ENCODE measurements at places on chromosomes 6 and 20.

DNA sequence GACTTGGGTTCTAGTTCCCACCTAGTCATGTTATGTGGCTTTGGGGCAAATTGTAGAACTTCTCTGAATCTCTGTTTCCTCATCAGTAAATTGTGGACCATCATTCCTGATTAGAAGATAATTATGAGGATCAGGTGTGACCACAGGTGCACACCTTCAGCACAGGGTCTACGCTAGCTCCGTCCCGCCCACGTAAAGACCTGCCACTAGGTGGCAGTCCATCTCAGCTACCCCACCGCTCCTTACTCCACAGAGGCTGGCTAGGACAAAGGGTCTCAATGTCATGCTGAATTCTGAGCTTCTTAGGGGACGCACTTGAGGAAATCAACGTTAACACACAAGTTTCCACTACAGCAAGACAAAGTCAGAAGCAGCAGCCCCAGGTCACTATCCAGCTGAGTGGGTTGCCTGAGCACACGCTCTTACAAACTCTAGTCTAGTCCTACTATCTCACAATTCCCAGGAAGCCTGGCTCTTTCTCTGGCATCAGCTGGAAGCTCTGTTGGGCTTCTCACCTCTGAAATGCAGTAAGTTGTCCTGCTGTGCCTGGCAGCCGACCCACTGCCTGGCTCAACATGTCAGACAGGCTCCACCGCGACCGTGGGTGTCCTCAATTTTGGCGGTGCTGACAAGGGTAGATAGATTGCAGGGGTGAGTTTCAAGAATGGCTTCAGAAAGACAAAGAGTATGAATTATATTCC lies 2.0 kb upstream of the PLCG1 start:
- DNase-seq = peak; percentile 27

DNA sequence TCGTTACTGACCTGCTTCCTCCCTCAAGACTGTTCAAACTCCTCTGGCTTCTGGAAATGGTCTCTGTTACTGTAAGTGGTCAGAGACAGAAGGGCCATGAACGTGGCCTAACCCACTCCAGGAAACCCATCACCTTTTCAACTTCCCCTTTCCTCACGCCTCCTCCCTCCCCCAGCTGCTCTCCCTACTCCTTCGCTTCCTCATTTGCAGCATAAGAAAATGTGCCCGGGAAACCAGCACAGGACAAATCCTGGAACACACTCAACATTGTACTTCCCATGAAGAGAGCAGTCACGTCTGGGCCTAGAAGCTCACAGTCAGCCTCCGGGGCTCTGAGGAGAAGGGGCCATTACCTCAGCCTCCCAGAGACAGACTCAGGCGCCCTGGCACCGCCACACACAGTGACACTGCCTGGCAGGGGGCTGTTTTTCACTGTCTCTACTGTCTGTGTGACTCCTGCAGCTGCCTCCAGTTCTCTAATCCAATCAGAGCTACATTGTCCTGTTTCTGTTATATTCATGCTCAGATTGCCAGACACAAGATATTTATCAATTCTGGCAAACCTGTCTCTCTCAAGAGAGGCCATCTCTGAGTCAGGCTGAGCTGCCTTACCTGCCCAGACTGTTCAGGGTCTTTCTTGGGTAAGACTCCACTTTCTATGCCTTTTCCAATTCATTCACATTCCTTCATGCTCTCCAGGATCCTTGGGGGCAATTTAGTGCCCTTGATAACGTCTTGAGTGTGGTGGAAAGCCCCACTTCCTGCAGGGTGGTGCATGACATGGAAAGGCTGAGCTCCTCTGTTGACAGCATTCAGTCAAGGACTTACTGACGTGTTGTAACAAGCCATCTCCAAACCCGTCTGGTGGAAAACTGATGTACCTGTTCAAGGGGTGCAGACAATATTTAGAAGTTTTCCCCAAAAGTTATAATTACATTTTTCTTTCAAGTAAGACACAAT lies 242.2 kb downstream of the HIVEP2 start:
- no peak for DNase-seq

DNA sequence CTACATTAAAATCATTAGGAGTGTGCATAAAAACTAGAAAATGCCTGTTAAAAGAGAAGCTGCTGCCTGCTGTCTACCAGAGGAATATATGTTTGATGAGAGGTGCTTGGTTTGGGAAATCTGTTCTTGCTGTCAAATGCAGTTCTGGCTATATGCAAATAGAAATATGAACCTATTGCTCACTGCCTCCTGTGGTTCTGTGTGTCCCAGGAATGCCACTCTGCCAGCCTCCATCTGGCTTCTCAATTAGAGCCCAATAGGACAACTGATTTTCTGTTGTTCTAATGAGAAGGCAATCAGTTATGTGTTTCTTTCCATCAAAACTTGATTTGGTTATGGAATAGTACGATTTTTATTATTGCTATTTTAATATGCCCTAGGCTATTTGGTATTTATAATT lies 759.7 kb downstream of the HDGFL1 start:
- DNase-seq = no peak

DNA sequence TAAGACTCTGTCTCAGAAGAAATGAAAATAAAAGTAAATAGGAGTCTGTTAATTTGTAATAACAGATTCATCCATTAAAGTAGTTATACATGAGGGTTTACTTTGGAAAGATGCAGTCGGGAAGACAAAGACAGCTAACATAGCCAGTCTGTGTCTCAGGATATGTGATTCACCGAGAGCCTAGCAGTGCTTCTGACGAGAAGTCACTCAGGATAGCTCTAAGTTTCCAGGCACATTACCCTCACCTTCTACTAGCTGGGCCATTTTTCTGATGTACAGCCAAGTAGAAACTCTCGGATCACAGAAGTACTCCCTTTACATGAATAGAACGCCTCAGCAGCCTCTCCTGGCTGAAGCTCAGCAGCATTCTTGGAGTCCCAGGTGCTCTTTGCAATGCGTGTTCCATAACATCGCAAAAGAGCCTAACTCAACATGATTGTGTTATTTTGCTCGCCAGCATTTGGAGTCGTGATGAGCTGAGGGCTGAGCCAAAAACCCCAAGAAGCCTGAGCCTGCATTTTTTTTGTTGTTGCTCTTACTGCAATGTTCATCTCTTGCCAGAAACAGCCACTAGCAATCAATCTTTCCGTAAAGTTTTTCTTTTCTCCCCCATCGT lies 22.4 kb upstream of the TASP1 start:
- no peak for DNase-seq

GRCh38 chr6:133184798-133185372 lies 56.3 kb upstream of the EYA4 start:
- no peak for DNase-seq

DNA sequence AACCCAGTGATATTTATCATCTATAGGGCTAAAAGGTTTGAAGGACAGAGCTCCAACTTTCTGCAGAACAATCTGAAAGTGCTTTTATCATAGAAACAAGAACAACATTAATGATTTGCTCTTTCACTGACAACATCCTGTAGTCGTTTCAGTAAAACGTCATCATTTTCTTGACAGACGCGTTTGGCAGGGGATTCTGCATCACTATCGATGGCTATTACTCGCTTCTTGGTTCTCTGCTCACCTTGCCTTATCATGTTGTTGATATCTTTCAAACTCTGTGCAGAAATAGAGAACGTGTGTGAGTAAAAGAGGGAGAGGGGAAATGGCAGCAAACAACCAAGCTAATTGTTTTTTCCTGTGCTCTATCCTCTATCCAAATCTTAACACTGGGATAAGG lies 47.1 kb upstream of the SAMHD1 start:
- DNase-seq = no peak

DNA sequence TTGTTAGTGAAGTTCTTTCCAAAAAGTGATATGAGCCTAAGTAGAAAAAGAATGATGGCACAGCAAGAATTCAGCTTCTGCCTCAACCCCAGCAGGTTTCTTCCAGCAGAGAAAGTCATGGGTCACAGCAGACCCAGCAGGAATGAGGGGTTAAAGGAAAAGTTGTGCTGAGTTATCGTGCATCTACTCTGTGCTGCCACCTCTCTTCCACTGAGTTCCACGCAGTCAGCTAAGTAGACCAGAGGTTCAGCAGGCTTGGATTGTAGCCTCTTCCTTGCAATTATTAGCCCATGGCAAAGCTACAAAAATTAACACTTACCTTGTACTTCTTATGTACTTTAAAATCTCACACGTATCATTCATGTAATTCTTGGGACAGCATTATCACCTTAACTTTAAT lies 510.8 kb downstream of the PTPRT start:
- DNase-seq = no peak

DNA sequence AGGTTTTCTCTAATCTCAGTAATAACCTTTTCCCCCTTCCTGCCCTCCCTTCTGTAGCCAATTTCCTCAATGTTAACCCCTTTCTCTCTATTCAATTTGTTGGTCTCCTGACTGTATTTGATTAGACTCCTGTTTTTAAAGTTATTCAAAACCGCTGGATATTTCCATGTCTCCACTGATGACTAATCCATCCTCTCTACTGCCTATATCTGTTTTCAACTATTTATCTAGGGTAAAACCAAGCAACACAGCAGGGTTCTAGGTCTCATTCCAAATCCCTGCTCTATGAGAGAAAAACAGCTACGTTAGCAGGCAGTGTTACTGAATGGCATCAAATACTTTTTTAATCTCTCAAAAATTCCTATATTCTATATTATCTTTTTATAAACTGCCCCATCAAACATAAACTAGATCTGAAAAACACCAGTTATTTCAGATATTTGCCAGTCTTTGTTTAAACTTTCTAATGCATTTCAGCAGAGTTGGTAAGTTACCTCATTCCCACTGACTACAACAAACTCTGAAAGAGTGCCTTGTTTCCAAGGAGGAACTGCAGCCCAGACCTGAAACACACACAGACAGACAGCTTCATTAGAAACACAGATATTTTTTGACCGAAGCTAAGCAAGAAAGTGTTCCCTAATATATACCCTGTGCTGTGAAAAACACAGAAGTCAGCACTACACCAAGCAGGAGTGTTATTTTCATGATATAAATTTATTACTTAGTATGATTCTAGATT lies 8.2 kb downstream of the RTN4IP1 start:
- DNase-seq = no peak

DNA sequence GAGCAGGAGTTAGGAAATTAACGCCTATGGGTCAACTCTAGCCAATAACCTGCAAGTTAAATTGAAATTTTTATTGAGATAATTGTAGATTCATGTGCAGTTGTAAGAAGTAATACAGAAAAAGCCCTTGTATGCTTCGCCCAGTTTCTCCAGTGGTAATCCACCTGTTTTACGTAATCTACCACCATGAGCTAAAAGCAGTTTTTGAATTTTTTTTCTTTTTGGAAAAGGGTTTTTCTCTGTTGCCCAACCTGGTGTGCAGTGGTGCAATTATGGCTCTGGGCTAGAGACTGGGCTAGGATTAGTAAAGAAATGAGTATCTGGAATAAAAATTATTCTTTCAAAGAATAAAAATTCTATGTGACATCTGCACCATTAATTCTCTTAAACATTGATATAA lies 116.2 kb downstream of the ZFP64 start:
- no peak for DNase-seq

- no peak for DNase-seq
Measured at GRCh38 chr6:24332317-24332716, 25.5 kb downstream of the DCDC2 start.

DNA sequence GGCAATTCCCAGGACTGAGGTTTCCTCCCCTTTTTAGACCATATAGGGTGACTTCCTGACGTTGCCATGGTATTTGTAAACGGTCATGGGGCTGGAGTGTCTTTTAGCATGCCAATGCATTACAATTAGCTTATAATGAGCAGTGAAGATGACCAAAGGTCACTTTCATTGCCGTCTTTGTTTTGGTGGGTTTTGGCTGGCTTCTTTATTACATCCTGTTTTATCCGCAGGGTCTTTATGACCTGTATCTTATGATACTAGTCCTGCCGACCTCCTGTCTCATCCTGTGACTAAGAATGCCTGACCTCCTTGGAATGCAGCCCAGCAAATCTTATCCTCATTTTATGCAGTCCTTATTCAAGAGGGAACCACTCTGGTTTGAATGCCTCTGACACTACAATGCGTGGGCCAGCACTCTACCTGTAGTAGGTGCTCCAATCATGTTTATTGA lies 190.1 kb downstream of the KCNQ5 start:
- DNase-seq = no peak

DNA sequence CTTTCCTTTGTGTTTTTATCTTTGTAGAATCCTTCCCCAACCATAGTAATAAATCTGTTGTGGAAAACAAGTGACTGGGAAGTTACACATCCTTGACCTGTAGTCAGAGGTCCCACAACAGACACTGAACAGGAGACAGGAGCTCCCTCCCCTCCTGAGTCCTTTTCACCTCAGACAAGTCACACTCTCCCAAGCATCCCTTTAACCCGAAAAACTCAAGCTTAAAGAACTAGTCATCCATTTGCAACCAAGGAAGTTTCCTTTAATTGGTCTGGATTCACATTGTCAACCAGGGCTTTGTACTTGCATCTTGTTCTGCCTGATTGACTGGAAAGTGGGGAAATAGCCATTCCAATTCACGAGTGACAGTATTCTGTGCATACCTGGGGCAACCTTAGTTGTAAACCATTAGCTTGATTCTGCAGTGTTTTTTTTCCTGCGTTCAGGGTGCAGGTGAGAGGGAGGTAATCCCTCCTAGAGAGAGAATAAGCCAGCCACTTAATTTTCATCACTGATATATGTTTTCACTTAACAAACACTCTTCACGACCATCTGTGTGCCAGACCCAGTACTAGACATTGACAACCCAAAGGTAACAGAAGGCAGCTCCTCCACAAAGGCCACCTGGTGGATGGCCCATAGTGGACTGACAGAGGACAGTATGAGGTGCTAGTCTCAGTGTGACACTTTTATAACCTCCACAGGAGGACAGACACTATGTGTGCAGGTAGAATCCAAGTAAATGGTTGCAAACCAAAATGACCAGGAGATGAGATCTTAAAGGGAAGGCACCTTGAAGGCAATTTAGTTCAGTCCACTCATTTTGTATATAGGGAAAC lies 112.4 kb downstream of the SLX4IP start:
- no peak for DNase-seq

DNA sequence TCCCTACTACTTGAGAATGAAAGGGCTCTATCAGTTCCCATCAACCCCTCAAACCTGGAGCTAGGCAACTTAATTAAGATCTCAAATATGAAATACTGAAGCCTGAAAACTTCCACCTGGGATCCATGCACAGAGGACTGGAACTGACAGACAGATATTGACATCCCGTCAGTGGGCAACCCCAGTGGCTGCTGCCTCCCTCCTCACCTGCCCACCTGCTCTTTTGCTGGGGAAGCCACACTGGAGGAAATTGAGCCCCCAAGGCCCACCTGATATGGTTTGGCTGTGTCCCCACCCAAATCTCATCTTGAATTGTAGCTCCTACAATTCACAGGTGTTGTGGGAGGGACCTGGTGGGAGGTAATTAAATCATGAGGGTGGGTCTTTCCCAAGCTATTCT lies 192.8 kb downstream of the LRFN2 start:
- DNase-seq = no peak
